ENCODE measurements at places on chromosomes 5 and 9.

DNA sequence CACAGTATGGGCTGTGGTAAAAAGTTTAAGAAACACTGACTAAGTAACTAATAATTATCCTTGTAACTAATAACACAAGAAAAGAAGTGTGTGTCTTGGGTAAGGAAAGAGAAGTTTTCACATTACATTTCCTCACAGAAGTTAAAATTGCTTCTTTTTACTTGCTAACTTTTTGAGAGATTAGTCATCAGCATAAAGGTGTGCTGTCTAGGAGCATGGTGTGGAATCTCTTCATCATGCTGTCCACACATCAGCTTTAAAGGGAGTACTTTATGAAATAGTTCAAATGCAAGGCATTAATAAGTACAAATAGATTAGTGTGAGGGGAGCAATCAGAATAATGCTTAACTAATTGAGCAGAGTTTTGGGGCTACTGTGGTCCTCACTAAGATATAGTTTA is 29.8 kb downstream of the WDR36 start:
- DNase-seq = no peak

GRCh38 chr9:98219794-98220370 is 27.4 kb upstream of the CORO2A start:
- no peak for DNase-seq

- DNase-seq = no peak
These were observed 34.2 kb downstream of the HTR4 start for GRCh38 chr5:148620091-148620490.

DNA sequence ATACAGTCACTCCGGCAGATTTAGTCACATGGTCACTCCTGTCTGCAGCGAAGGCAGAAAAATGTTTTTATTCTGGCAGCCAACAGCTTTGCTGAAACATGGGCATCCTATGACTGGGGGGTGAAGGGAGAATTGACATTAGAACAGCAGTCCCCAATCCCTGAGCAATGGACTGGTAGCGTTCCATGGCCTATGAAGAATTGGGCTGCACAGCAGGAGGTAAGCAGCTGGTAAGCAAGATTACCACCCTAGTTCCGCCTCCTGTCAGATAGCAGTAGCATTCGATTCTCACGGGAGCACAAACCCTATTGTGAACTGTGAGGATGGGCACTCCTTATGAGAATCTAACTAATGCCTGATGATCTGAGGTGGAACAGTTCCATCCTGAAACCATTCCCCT is 93.1 kb upstream of the FTMT start:
- DNase-seq = no peak

GRCh38 chr9:123168586-123168985 is 99.8 kb downstream of the STRBP start:
- no peak for DNase-seq

All from Ammon's horn (tissue), 1 donor.